ENCODE measurements at places on chromosomes 16 and 17.

GRCh38 chr17:20172376-20172775 is 163.2 kb downstream of the SPECC1 start:
- DNase-seq, result no peak

DNA sequence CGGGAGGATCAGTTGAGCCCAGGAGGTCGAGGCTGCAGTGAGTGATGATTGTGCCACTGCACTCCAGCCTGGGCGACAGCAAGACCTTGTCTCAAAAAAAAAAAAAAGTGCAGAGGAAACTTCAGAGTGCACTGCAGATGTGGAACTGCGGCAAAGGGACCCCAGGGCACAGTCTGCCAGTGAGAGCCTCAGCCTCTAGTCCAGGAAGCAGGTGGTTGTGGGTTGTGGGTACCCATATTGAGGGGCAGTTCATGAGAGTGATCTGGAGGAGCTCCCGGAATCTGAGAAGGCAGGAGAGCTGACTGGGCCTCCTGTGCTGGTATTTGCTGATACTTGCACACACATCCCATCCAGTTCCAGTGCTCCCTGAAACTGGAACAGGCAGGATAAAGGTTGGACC is 13.1 kb downstream of the FOXN1 start:
- DNase-seq, result no peak

DNA sequence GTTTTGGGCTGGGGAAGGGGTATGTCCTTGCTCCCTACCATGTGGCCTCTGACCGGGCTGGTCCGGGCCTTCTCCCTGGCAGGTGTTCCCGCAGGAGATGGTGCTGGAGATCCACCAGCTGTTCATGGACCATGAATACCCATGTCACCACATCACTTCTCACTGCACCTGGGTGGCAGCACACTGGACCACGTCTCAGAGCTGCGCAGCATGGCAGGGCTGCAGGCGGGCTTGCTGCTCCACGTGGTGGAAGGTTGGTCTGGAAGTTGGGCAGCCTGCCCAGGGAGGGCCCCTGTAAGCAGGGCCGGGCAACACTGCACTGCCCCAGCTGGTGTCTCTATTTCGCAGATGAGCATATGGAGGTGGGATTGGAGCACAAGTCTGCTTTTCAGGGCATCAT is 169.5 kb upstream of the ZNF267 start:
- DNase-seq, result no peak

DNA sequence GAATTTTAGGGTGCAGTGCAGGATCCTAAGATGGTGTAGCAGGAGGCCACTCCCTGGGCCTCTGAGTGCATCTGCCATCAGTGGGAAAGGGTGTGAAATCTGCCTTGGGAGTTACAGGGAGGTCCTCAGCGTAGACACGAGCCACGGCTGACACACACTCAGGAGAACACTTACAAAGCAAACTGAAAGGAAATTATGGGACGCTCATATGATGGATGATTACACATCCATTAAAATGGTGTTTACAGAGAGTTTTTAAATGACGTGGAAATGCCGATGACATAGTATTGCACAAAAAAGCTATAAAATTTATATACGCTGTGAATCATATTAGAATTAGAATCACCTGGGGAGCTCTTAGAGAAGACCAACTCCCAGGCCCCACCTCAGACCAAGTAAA is 175.2 kb downstream of the CCDC182 start:
- DNase-seq, result no peak

DNA sequence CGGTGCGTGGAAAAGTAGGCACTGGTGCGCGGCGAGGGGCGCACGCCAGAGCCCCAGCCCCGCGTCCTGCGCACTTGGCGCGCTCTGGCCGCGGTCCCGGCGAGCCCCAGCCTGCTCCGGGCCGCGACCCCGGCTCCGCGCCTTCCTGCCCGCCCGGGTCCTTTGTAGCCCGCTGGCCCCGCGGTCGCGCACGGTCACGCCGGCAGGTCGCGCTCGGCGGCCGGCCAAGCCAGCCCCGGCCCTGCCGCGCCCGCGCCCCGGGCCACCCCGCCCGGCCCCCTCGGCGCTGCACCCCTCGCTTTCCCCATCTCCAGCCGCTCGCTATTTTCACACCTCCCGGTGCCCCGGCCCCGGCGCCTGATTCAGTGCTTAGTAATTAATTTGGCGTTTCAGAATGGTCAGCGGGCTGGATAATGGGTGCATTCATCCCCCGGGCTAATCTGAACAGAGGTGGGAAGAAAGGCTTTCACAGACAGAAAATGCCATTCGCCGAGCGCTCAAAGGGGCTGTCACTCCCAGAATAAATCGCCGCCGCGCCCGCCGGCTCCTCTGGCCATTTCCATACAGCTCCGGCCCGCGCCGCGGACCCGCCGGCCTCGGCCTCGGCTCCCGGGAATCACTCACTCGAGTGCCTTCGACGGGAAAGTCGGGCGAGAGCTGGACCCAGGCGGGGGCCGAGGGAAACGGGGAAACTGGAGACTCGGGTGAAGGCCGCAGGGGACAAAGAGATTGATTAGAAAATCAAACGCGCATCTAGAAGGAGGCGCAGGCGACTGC is 17.8 kb upstream of the NTN1 start:
- no peak for DNase-seq

DNA sequence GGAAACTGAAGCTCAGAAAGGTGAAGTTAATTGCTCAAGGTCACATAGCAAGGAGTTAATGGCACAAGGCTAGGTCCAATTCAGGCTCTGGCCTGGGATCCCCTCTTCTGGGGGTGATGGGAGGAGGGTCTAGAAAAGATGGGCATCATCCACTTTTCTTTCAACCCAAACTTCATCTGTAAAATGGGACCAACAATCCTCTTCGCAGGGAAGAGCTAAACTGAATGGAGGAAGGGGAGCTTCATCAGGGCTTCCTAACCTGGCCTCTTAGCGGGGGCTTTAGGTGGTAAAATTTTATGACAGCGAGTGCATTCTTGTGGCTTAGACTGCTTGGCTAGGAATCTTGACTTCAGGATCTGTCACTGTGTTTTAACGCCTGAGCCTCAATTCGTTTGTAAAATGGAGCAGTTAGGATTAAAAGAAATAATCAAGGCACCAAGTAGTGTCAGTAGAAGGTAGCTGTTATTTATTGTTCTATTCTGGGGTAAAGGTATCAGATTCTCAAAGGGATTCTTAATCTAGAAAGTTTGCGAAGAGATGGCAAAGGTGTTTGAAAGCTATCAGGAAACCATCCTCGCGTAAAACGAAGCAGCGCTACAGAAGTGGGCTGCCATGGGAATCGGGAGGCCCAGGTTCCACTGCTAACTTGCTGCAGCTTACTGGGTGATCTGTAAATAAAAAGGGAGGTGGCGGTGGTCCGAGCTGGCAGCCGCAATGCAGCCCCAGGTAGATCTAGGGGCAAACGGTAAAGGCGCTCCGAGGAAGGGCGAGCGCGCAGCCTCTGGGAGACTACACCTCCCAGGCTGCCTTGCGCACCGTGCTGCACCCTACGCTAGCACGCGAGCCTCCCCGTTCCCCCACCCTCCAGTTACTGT is 1.5 kb upstream of the SRCAP start:
- peak; percentile 70 for DNase-seq

DNA sequence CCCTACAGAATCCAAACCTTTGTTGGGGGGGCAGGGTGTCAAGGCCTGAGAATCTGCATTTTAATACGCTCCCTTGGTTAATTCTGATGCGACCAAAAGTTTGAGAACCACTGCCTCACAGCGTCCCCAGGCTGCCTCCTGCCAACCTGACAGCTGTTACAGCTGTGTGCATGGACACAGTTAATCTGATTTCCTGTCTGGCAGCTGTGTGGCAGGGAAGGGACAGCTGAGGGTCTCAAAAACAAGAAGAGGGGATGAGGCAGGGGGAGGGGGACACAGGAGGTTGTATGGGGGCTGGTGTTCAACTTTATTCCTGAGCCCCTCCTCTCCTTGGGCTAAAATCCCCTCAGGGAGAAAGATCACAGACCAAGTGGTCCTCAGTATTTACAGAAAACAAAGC is 17.5 kb downstream of the HDAC5 start:
- no peak for DNase-seq

DNA sequence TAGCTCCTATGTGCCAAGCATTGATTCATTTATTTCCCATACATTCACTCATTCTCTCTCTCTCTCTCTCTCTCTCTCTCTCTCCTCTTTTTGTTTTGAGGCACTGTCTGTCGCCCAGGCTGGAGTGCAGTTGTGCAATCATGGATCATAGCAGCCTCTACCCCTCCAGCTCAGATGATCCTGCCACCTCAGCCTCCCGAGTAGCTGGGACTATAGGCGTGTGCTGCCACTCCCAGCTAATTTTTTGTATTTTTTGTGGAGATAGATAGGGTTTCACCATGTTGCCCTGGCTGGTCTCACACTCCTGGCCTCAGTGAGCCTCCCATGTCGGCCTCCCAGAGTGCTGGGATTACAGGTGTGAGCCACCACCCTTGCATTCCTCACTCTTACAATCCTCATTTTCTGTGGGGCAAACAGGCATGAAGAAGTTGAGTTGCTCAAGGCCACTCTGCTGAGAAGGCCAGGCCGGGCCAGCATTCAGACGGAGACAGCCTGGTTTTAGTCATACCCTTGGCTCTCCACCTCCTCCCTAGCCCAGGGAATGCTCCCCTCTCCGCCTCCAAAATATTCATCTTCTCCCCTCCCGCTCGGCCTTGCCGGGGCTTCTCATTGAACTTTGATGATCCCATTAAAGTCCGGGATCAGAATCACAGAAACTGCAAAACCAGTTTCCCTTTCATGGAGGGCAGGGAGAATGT is 765 bp upstream of the PRM2 start:
- no peak for DNase-seq

DNA sequence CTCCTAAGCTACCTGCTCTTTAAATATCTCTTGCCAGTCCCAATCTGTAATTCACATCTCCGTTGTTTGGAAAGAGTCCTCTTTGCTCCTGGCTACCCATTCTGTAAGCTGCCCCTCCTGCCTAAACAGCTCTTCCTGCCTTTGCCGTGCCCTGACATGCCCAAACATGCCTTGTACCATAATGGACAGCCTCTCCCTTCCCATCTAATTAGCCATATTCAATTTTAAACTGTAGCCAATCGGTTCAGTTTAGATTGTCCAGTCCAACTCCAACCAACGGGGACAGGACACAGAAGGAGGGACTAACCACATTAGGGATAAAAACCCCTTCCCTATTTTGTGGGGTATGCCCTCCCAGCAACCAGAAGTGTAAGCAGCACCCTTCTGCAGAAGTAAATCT is 30.6 kb upstream of the CLEC3A start:
- DNase-seq, result no peak

GRCh38 chr17:66753126-66753920 is 81.6 kb upstream of the CACNG5 start:
- DNase-seq, result no peak

GRCh38 chr17:1566505-1567199 is 4.1 kb upstream of the PITPNA start:
- DNase-seq, result no peak

- no peak for DNase-seq
Observed at GRCh38 chr16:83247767-83248372, 559.9 kb upstream of the HSBP1 start.

DNA sequence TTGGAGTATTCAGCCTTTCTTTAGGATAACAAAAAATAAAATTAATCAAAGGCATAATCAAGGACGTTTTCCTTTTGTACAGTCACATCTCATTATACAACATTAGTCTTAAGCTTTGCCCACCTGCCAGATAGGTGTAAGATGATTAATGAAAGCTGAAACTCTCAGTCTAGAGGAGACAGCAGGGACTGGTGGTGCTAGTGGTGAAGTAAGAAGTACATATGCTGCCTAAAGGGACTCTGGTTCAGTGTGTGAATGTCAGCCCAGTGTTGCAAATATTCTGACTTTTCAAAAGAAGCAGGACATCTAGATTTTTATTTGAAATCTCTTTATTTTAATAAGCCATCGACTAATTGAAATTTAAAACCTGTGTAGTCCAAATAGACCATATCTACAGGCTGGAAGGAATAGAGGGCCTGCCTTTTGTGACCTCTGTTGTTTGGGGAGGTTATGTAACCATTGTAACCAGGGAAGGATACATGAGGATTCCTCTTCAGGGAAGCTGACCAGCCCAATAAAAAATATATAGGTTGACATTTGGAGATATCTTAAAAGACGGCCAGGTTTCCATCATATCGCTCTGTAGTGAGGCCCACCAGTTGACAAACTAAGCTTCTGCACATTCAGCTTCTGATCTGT is 54.1 kb downstream of the FTO start:
- no peak for DNase-seq

DNA sequence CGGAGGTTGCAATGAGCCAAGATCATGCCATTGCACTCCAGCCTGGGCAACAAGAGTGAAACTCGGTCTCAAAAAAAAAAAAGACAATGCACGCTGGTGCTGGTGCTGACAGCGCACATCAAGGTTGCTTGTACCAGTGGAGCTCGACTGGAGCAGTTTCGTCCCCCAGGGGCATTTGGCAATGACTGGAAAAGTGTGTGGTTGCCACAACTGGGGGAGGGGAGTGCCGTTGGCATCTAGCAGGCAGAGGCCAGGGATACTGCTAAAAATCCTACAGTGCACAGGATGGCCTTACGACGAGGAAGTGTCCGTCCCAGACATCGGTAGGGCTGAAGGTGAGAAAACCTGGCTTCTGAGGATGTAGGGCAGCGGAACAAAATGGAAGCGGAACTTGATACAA is 2.4 kb downstream of the MEAK7 start:
- DNase-seq, result no peak

GRCh38 chr16:48542020-48542473 is 67.9 kb downstream of the N4BP1 start:
- no peak for DNase-seq

- DNase-seq, result no peak
Observed at GRCh38 chr16:2952679-2953078, 11.4 kb upstream of the KREMEN2 start.

DNA sequence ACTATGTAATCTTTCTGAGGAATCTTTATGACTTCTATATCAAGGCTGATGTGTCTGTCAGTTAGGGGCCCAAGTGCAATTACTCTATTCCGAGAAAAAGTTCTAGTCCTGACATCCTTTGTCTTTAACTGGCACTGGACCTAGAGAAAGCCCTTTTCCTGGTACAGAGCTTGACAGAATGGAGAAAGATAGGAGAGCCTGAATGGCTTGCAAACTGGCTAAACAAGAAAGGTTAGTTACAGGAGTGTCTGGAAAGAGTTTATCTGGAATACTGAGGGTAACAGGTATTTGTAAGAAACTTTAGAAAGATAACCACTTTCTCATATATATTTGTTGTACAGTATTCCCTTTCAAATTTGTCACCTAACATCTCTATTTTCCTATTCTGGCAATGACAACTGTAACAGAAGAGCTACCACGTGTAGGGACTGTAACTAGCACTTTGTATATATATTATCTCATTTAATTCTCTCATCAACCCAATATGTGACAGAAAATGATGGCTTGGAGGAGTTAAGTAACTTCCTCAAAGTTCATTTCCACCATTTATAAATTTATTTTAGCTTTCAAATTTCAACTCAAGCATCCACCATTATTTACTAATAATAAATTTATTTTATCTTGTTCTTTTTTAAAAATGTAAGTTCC is 97.4 kb upstream of the C17orf78 start:
- DNase-seq, result no peak

GRCh38 chr17:55702150-55702549 is 20.5 kb downstream of the TMEM100 start:
- DNase-seq, result no peak
